Kidney epithelial cell (primary cell): ENCODE measurements at places on chromosomes 11 and 22. TPM values are rescaled to one million over a fixed set of nuclear protein-coding genes. Genes with fewer than 3 reads are reported as not detected.

The GAS2L1 gene
- 8.9 and 10.3 TPM in 2 replicates for total RNA-seq

GRCh38 chr11:30429550-30429949 is 106.6 kb downstream of the ARL14EP start:
- DNase-seq, result no peak

The CRY2 gene
- 8.5 and 9.1 TPM in 2 replicates for total RNA-seq

- DNase-seq, result no peak
These were observed 1.0 kb upstream of the ZNF143 start for GRCh38 chr11:9459667-9460321.

The SDF2L1 gene
- total RNA-seq, result 82.8 and 87.1 TPM in 2 replicates

- DNase-seq, result no peak
These were observed 1.6 kb downstream of the RNASEH2C start for GRCh38 chr11:65718964-65719492.

DNA sequence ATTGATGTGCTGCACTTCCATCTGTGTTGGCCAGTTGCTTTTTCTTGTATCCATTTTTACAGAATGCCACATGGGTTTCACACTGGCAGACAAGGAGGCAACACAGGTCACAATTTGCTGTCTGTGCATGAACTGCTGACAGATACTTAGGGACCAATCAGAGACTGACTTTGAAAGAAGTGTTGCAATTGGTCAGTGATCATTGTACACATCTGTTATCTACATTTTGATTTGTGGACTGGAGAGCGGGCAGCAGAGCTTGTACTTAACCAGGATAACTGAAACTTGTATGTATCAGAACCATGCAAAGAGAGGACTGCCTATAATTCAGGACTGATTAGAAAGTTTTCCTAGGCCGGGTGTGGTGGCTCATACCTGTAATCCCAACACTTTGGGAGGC is 21.8 kb downstream of the PRR5 start:
- no peak for DNase-seq

GRCh38 chr11:23201936-23202522 is 341.8 kb upstream of the CCDC179 start:
- no peak for DNase-seq

- DNase-seq, result peak; percentile 89
These were observed 89.8 kb upstream of the PARVA start for GRCh38 chr11:12287374-12288211.

GRCh38 chr11:1847926-1848639 is 4.8 kb upstream of the LSP1 start:
- no peak for DNase-seq

The VSTM5 gene
- total RNA-seq, result 0.27 and 0.29 TPM in 2 replicates

DNA sequence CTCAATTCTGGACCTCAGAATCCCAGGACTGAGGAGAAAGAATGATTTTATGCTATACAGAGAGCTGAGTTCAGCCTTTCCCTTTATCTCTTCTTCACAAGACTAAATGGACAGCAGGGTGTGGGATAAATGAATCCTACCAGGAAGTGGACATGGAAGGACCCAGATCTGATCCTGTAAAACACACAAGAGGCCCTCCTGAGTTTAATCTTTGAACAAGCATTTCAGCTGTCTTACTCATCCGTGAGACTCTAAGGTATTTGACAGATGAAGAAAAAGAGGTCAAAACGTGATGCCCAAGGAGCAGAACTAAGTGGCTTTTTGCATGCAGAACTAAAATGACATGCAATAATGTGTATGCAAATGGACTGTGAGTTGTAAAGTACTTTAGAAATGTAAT is 511.3 kb downstream of the DLG2 start:
- no peak for DNase-seq

- no peak for DNase-seq
These were observed 13.2 kb upstream of the SMIM35 start for GRCh38 chr11:118099838-118100556.

The SLC22A25 gene
- total RNA-seq, result not detected in 2 replicates

- DNase-seq, result no peak
These were observed 20.7 kb downstream of the CDKN1C start for GRCh38 chr11:2864901-2865300.

- no peak for DNase-seq
These were observed 13.0 kb downstream of the SMTN start for GRCh38 chr22:31094021-31094551.

DNA sequence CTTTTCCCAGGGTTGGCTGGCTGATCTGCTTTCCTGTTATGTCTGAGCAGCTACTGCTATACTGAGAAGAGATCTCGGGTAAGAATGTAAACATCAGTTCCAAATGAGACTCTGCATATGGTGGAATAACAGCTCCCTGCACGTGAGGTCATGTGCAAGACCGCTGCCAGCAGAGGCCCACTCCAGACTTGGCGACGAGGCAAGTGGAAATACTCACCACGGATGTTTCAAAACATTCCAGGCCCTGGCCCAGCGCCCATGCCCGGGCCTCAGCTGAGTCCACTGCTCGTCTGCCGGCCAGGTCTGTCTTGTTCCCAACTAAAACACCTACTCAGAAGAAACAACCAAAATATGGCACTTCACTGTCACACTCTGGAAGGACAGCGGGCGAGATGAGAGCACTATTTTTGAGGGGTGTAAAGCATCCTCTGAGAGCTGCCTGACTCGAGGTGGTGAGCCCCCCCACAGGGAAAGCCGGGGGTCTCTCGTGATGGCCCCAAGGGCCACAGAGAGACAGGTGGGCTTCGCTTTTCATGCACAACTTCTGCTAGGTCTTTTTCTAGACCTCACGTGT is 13.1 kb downstream of the IFT27 start:
- no peak for DNase-seq

- DNase-seq, result no peak
These were observed 5.1 kb upstream of the MYRF start for GRCh38 chr11:61747192-61747966.

GRCh38 chr11:45142241-45143055 is 4.0 kb upstream of the PRDM11 start:
- DNase-seq, result no peak

GRCh38 chr11:112364962-112365481 is 104.4 kb upstream of the PLET1 start:
- DNase-seq, result no peak

The GGT1 gene
- total RNA-seq, result 22.7 and 22.8 TPM in 2 replicates

- no peak for DNase-seq
These were observed 23.9 kb upstream of the PANX2 start for GRCh38 chr22:50146439-50147238.

The MMP1 gene
- 3.7 and 6.0 TPM in 2 replicates for total RNA-seq

DNA sequence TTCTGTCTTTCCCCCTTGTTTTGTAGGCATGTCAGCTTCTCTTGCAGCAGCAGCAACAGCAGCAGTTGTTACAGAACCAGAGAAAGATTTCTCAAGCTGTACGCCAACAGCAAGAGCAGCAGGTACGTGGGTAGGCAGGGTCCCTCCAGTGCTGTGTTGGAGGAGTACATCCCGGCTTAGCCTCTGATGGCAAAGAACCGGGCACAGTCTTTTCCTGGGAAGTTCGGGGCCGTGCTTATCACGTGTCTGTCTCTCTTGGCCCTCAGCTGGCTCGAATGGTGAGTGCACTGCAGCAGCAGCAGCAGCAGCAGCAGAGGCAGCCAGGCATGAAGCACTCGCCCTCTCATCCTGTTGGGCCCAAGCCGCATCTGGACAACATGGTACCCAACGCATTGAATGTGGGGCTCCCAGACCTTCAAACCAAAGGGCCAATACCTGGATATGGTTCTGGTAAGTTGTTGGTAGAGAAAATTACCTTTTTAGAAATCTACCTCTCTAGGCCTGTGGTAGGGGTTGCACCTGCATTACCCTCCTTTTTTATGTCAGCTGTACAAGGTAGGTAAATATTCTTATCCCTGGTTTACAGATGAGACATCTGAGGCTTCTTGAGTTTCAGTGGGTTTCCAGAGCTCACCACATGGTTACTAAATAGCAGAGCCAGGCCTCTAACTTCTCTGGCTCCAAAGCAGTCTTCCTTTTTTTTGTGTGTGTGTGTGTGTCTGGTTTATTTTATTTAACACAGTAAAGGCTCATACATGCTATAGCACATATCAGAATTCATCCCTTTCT is 45.2 kb upstream of the ADSL start:
- DNase-seq, result no peak

The RFPL1 gene
- not detected in 2 replicates for total RNA-seq

The MMP12 gene
- 0.07 TPM in 1 of 2 replicates, not detected in the other for total RNA-seq

The HEPN1 gene
- total RNA-seq, result not detected in 2 replicates

The APOA4 gene
- total RNA-seq, result not detected in 2 replicates

The DEPDC7 gene
- 0.55 and 0.63 TPM in 2 replicates for total RNA-seq

The ELFN2 gene
- total RNA-seq, result 0.82 and 0.96 TPM in 2 replicates

GRCh38 chr11:121029153-121029552 is 5.3 kb downstream of the TBCEL start:
- no peak for DNase-seq

The KRTAP5-10 gene
- total RNA-seq, result not detected in 2 replicates

The NCAPD3 gene
- total RNA-seq, result 9.7 and 18.6 TPM in 2 replicates

- no peak for DNase-seq
These were observed 4.9 kb downstream of the LGALS1 start for GRCh38 chr22:37680191-37680851.

DNA sequence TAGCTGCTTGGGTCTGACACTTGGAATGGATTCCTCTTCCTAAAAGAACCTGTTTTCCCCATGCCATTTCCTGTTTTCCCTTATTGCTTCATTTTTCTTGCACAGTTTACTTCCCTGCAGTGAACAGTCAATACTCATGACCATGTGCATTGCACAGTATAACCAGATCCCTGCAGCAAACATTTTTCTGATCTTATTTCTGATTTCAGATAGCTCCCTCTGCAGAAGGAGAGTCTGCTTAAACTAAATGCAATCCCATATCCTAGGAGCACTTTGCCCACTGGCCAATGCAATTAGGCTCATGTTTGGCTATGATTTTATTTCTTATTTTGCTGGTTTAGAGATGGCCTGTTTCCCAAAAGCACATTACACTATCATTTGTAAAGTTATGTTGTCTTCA is 96.7 kb upstream of the CD44 start:
- DNase-seq, result no peak

GRCh38 chr11:100484948-100485347 is 202.1 kb upstream of the ARHGAP42 start:
- DNase-seq, result no peak

The PKNOX2 gene
- 0.42 and 0.68 TPM in 2 replicates for total RNA-seq

GRCh38 chr11:131614631-131615030 is 244.2 kb downstream of the NTM start:
- no peak for DNase-seq

DNA sequence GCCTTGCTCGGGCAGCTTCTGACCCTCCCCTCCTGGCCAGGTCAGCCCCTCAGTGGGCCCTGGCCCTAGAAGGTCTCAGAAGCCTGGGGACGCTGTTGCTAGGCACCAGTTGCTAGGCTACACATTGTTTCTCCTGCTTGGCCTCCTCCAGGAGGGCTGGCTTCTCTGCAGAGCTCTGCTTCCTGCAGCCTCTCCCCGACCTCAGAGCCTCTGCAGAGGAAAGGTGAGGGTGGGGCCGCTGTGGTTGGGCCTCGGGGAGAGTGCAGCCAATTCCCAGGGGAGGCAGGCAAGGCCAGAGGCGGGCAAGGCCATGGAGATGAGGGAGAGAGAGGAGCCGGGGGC is 27.6 kb upstream of the LRRC10B start:
- no peak for DNase-seq

The AIFM3 gene
- total RNA-seq, result 0.75 and 1.5 TPM in 2 replicates

The HORMAD2 gene
- not detected in 2 replicates for total RNA-seq

The OR2AG1 gene
- not detected in 2 replicates for total RNA-seq

DNA sequence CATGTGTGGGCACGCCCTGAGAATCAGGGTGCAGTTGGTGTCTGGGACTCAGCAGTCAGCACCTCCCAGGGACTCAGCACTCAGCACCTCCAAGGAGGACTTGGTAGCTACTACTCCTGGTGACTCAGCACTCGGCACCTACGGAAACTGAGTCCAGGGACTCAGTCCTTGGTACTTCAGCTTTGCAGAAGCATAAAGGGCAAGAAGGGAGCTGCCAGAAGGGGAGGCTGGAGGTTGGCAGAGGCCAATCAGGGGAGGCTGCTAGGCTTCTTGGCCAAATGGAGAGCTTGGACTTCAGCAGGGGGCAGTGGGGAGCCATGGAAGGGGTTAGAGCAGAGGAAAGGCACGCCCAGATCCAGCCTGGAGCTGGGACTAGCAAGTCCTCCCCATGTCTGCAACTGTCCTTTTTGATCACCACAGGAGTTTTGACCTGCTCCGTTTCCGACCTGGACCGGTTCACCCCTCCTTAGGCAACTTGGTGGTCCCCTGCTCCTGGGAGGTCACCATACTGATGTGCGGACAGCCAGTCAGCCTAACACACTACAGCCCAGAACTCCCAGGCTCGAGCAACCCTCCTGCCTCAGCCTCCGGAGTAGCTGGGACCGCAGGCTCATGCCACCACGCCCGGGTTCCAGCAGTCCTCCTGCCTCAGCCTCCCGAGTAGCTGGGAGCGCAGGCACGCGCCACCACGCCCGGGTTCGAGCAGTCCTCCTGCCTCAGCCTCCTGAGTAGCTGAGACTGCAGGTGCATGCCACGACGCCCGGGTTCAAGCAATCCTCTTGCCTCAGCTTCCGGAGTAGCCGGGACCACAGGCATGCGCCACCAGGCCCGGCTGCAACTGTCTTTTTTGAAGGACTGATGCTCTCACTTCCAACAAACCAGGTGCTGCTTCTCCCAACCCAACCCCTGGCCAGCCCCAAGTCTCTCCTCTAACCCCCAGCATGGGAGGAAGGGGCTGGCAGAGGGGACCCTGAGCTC is 1.5 kb downstream of the ANO9 start:
- DNase-seq, result no peak

The ANO5 gene
- total RNA-seq, result 2.3 and 2.5 TPM in 2 replicates

DNA sequence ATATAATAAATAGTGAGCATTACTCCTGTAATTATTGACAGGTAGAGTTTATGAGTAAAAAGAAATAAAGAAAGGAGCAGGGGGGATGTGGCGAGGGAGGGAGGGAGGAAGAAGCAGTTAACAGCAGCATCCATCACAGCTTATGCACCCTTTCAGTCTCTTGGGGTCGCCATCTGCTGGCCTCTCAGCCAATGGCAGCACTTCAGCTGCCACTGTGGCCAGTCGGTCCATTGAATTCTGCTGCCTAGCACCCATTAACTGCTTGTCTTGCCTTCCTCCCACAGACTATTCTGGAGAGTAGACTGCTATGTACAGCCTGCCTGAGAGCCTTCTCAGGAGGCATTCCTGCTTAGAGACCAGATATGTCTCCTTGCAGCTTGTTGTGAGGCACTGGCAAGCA is 388.3 kb downstream of the TENM4 start:
- DNase-seq, result no peak

The YPEL1 gene
- total RNA-seq, result 2.8 and 4.9 TPM in 2 replicates

The OR4D10 gene
- total RNA-seq, result not detected in 2 replicates

The LARGE2 gene
- total RNA-seq, result 10.9 and 11.2 TPM in 2 replicates

The OR51E1 gene
- total RNA-seq, result not detected in 2 replicates

The TMPRSS4 gene
- total RNA-seq, result 16.8 TPM in 2 replicates

GRCh38 chr11:5992604-5993251 is 5.9 kb upstream of the OR52L1 start:
- DNase-seq, result no peak

The CCDC87 gene
- 0.58 and 0.75 TPM in 2 replicates for total RNA-seq
